ENCODE measurements at places on chromosomes 4 and X.
A peak's percentile ranks its signal among the peaks of the same experiment; 100 is the strongest.

- DNase-seq: no peak
Measured at GRCh38 chr4:185128272-185129119, 14.6 kb upstream of the SLC25A4 start.

DNA sequence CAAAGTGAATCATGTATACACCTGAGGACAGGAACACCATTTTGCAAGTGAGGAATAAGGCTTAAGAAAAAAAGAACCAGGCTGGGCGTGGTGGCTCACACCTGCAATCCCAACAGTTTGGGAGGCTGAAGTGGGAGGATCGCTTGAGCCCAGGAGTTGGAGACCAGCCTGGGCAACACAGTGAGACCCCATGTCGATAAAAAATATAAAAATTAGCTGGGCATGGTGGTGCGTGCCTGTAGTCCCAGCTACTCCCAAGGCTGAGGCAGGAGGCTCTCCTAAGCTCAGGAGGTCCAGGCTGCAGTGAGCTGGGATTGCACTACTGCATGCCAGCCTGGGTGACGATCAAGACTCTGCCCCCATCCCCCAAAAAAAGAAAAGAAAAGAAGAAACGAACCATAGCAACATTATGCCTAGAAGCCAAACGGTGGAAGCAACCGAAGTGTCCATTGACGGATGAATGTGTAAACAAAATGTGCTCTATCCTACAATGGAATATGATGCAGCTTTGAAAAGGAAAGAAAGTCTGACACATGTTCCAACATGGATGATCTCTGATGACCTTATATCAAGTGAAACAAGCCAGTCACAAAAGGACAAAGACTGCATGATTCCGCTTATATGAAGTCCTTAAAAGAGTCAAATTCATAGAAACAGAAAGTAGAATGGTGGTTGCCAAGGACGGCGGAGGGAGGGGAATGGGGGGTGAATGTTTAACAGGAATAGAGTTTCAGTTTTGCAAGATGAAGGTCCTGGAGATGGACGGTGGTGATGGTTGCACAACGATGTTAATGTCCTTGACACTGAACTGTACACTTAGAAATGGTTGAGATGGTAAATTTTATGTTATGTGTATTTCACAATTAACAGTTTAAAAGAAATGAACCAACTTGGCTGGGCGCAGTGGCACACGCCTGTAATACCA, 8.6 kb upstream of the KIAA0232 start:
- DNase-seq: no peak

GRCh38 chr4:140870427-140870826, 114.2 kb upstream of the TBC1D9 start:
- DNase-seq: peak; percentile 41

- DNase-seq: no peak
Measured at GRCh38 chr4:53314252-53314651, 51.6 kb downstream of the SCFD2 start.

- DNase-seq: no peak
Measured at GRCh38 chr4:37970702-37971101, 10.5 kb downstream of the PTTG2 start.

GRCh38 chr4:130563185-130563888, 1467.4 kb downstream of the C4orf33 start:
- DNase-seq: peak; percentile 13

DNA sequence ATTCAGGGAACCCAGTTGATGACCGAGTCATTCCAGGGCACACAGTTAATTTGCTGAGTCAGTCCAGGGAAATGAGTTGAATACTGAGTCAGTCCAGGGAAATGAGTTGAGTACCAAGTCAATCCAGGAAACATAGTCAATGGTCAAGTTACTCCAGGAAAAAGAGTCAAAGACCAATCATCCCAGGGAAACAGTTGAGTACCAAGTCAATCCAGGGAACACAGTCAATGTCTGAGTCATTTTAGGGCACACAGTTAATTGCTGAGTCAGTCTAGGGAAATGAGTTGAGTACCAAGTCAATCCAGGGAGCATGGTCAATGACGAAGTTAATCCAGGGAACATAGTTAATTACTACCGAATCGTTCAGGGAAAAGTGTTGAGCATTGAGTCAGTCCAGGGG, 754.4 kb downstream of the NLGN4X start:
- DNase-seq: no peak

- DNase-seq: no peak
Measured at GRCh38 chrX:53263597-53264094, 17.7 kb downstream of the IQSEC2 start.

GRCh38 chr4:23476515-23477090, 413.2 kb downstream of the PPARGC1A start:
- no peak for DNase-seq

GRCh38 chr4:156970501-156971164, 966 bp downstream of the PDGFC start:
- no peak for DNase-seq

DNA sequence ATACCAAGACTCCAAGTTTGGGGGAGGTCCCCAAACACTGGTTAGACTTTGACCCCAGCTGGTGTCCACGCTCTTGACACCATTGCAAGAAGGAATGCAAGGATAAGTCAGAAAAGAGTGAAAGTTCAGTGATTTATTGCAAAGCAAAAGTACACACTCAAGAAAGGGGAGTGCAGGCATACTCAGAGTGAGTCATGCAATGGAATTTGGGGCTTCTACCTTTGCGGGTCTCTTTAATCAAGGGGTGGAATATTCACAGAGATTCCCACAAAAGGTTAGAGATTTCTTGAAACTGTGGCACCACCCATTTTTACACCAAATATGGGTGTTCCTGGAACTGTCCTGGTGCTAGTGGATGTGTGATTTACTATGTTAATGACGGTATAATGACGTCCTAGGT, 5.2 kb upstream of the SMIM10L2A start:
- no peak for DNase-seq

DNA sequence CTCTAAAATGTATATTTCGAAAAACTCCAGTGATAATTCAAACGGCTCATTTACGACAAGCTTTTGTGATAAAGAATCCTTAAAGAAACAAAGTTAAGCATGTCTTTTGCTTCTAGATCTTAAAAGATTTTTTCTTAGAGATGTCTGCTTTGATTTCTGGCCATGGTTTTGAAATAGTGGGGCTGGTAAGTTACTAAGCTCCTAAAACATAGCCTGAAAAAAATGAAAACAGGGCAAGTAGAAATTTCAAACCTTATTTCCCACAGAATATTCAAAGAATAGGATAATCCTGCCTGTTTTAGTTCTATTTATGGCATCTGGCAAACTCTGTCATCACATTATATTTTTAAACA, 318.3 kb downstream of the ARHGAP24 start:
- DNase-seq: no peak

DNA sequence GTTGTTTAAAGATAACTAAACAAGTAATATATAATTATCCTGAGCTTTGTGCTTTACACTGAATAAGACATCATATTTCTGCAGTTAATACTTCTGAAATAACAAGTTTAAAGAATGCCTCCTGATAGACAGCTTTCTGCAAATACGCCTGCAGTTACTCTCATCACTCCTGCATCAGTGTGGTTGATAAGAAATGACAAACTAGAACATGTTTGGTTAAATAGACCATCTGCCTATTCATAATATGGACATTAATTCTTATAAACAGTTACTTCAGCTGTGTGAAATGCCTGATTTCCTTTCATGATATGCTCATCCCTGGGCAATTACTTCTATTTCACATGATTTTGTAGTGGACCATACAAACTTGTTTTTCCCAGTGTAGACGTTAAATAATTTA, 7.0 kb upstream of the TENM3 start:
- DNase-seq: no peak

DNA sequence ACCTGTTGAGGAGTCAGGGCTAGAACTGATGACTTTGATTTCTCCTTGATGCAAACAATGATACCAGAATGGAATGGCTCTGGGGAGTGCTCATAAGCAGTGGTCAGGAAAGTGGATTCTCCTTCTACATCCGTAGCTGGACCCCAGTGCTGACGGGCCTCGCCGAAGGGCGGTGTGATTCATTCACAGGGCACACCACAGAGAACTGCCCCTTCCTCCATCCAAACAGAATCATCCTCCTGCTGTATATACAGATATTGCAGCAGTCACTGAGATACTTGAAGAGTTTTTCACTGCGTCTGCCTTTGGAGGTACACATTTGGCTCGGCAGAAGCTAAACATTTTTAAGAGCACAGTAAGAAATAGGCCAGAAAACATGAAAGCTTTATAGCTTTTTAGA, 7.3 kb upstream of the DCTD start:
- no peak for DNase-seq

DNA sequence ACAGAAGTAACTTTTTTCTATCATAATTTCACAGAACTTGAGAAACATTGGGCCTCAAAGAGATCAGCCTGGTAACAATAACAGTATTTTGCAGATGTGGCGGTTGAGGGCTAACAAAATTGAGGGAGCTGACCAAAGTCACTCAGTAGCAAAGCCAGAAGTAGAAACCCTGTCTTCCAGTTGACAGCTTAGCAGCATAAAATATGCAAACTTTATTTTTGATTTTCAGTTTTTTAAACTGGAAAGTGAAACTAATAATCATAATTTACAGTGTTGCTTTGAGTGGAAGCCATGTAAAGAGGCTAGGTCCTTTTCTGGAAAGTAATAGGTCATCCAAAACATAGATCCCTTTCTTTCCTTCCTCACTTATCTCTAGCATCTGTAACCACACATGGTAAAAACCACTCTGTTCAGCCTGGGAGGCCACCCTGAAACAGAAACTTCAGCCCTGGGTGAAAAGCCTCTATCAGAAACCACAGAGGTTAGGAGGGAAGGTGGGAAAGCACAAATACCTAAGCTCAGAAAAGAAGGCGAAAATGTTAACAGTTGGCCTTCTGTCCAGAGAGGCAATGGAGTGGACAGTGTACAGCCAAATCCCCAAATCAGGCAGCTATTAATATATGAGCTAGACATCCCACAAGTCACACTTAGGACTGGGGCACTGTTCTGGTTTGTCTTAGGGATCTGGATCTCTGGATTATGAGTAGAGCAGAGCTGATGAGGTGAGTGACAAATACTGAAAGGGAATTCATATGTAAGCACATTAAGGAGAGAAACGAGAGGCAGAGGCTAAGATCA, 61.1 kb upstream of the ARSJ start:
- no peak for DNase-seq

GRCh38 chrX:44157858-44158257, 184.7 kb upstream of the NDP start:
- DNase-seq: no peak

GRCh38 chr4:115944146-115944905, 830.9 kb upstream of the NDST4 start:
- no peak for DNase-seq

DNA sequence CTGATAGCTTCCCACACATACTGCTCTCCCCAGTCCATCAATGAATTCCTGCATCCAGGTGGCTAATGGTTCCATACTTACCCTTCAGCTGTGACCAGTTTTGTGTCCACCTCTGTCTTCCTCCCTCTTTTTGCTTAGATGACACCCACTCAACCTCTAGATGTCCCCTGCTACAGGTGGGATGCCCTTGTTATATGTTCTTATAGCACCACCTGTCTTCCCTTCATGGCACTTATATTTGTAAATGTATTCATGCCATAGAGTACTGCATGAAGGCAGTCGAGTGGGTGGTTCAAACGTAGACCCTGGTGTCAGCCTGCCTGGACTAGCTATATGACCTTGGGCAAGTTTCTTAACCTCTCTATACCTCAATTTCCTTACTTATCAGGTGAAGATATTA, 6.5 kb upstream of the USP46 start:
- no peak for DNase-seq

DNA sequence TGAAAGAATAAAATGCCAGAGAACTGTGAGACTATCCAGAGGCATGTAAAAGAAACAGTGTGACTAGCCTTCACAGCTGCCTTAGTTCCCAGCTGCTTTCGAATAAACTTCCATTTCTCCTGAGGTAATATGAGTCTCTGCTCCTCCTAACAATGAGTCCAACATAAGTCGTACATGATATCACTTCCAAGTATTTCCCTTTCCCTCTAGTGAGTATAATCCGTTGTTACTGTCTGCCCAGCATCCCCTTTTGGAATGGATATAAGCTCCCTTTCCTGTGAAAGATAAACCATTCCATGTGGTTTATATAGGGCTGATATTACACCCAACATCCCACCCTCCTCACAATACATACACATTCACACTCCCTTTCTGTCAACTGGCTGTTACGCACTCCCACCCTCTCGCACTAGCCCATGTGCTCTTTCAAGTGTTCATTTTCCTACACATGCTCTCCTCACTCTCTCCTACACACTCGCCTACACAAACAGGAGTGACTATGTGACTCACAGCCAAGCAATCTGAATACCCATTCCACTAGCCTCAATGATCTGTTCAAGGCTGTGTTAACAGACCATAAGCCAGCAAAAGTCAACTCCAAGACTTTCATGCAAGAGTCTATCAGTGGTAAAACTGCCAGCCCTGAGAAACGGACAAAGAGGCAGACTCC, 5.0 kb downstream of the NAF1 start:
- no peak for DNase-seq

DNA sequence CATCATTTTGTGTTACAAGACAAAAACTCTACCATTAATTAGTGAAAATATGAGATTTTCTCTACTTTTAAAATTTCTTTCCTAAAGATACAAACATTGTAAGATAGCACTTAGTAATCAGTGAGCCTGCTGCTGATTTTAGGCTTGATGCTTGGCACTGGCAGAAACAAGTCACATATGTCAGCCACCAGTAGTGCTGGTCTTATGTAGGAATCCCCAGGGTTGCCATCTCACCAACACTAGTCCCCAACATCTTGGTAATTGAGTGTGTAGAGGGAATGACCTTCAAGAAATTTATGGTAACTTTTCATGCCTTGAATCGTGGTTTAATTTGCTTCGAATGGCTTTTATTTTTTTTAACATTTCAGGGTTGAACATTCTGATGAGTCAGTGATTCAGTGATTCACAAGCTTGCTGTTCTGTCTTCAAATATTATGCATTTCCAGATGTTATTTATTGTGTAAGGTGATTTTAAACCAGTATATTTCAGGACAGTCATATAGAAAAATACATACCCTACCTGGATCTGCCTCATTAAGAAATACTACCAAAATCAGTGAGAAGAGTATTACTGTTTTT, 11.9 kb downstream of the EXOC1 start:
- no peak for DNase-seq

- DNase-seq: no peak
Measured at GRCh38 chr4:125115941-125116340, 198.8 kb upstream of the FAT4 start.
